ENCODE measurements at places on chromosomes 6 and 20. TPM values are rescaled to one million over a fixed set of nuclear protein-coding genes. Genes with fewer than 3 reads are reported as not detected.

The SLCO4A1 gene
- 4.1 TPM for polyA plus RNA-seq

The TNF gene
- polyA plus RNA-seq, result 0.23 TPM

The GMPR gene
- 13.6 TPM for polyA plus RNA-seq

The ATRN gene
- polyA plus RNA-seq, result 41.0 TPM

The SLC26A8 gene
- polyA plus RNA-seq, result 0.16 TPM

- no peak for DNase-seq
Measured at GRCh38 chr20:57851796-57852195, 142.0 kb upstream of the PMEPA1 start.

GRCh38 chr20:51500311-51500710 lies 42.2 kb downstream of the NFATC2 start:
- no peak for DNase-seq

GRCh38 chr6:99016355-99016754 lies 68.6 kb upstream of the FBXL4 start:
- DNase-seq, result no peak

GRCh38 chr6:7468382-7469081 lies 72.9 kb upstream of the DSP start:
- no peak for DNase-seq

GRCh38 chr20:16555754-16556153 lies 17.5 kb downstream of the KIF16B start:
- DNase-seq, result no peak

GRCh38 chr6:146968041-146968760 lies 236.0 kb upstream of the STXBP5 start:
- no peak for DNase-seq

Data from left renal pelvis (tissue), 4 donors.